ENCODE measurements at places on chromosomes 2 and 18. TPM values are rescaled to one million over a fixed set of nuclear protein-coding genes. Genes with fewer than 3 reads are reported as not detected.

Gene UNC80
- 3.1 TPM for total RNA-seq

Gene EML4
- 88.5 TPM for total RNA-seq

Gene CCDC68
- total RNA-seq: 9.3 TPM

Gene GALNT5
- 0.70 TPM for total RNA-seq

Gene ARHGEF4
- total RNA-seq: 6.7 TPM

Gene SATB2
- 9.1 TPM for total RNA-seq

Gene CXCR1
- total RNA-seq: 1.4 TPM

Gene LIMS2
- 13.8 TPM for total RNA-seq

Gene CTLA4
- 0.29 TPM for total RNA-seq

Gene ECEL1
- total RNA-seq: 8.1 TPM

Gene HJURP
- 13.3 TPM for total RNA-seq

Gene HRH4
- total RNA-seq: 0.23 TPM

Gene CFAP65
- 0.23 TPM for total RNA-seq

Gene ERBB4
- 104 TPM for total RNA-seq

Gene IL36B
- not detected for total RNA-seq

Gene MSTN
- total RNA-seq: 6.6 TPM

Gene ASB18
- 2.0 TPM for total RNA-seq

Gene AGXT
- total RNA-seq: not detected

Gene CNDP1
- 0.23 TPM for total RNA-seq

Gene POTEI
- 0.06 TPM for total RNA-seq

Gene FTCDNL1
- total RNA-seq: 1.8 TPM

Gene WDR12
- total RNA-seq: 33.9 TPM

Gene DNAH6
- total RNA-seq: 2.0 TPM

Gene LRATD1
- total RNA-seq: 18.8 TPM

Gene CRYGC
- total RNA-seq: not detected

Gene ANKRD30B
- not detected for total RNA-seq

All from metanephros (tissue), 2 donors.